ENCODE measurements at places on chromosomes 7 and 10.

GRCh38 chr10:101845893-101846292, 2.3 kb upstream of the KCNIP2 start:
- no peak for DNase-seq

GRCh38 chr7:140242057-140243031, 65.6 kb upstream of the KDM7A start:
- no peak for DNase-seq

DNA sequence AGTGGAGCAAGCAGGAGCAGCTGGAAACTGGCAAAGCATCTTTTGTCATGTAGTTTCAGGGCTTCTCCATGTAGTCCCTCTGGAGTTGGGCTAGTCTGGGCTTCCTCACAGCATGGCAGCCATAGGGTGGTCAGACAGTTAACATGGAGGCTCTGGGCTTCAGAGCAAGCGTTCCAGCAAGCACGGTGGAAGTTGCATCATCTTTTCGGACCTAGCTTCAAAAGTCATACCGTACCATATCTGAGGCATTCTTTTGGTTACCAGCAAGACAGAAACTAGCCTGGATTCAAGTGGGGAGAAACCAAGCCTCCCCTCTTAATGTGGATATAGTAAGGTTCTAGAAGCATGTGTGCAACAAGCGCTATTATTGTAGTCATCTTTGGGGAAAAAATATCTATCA, 135.0 kb downstream of the HTR7 start:
- no peak for DNase-seq

DNA sequence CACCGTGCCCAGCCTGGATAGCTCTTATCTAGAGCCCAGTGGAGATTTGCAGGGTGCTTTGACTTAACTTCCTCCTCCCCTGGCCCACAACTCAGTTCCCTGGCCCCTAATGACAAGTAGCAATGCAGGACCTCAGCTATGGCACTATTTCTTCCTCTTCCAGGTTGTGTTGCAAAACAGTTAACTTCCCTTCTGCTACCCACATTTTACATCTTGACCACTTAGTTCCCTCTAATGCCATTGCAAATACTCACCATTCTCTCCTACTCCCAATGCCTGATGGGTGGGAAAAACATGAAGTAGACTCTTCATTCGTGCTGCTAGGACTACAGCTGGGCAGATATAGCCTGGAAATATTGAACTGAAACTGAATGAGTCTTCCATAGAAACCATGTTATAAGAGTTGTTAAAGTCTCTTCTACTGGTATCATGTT, 39.1 kb upstream of the FGL2 start:
- DNase-seq: no peak

- peak; percentile 32 for DNase-seq
Measured at GRCh38 chr7:28409716-28410627, 2.3 kb upstream of the CREB5 start.

GRCh38 chr7:33757050-33757449, 148.3 kb upstream of the BMPER start:
- DNase-seq: peak; percentile 64

GRCh38 chr10:75962395-75963061, 531.1 kb downstream of the LRMDA start:
- DNase-seq: no peak

GRCh38 chr7:1659696-1660095, 10.4 kb upstream of the ELFN1 start:
- peak; percentile 4 for DNase-seq

DNA sequence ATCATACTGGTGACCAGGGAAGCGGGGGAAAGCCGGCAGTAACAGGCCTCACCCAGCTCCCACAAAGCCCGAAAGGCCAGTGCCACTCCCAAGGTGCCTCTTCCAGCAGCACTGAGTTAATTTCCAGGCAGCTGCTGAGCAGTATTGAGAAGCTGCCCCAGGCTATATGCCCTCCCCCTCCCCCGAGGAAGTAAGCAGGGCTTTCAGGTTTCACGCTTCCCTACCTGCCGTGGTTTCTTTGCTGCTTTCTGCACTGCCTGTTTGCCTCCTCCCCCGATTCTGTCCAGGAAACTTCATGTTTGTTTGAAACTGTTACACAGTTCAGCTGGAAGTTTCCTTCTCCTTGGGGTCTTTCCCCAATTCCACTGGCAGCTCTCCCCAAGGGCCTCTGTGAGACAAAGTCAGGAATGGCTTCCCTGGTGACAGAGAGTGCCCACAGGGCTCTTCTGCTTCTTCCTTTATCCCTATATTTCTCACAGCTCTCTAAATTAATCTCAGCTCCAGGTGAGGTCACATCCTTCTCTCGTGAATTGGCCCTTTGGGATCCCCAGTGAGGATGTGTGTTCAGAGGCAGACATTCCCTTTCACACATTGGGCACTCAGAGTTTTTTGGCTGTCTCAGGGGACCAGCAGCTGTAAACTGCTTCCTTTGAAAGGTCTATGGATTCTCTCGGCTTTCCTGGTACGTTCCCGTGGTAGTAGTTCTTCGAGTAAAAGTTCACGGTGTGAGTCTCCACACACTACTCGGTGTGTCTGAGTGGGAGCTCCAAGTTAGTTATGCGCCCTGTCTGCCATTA, 19.4 kb downstream of the C1GALT1 start:
- no peak for DNase-seq

- no peak for DNase-seq
Measured at GRCh38 chr10:44376472-44377099, 8.3 kb downstream of the CXCL12 start.

DNA sequence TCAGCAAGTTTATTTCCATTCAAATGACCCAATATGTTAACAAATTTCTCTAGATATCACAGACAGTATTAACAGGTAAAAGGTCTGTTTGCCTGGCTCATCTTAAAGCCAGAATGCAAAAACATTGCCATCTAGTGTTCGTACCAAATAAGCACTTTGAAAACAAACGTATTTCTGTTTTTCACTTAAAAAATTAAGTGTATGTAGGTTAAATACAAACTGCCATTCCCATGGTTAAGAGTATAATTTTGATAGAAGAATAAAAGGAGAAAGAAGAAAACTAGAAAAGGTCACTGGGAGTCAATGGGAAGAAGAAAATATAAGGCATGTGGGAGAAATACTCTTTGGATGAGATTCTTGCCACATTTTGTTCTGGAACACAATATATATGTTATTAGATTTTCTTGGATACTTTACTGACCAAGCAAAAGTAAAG, 51.0 kb downstream of the ORC5 start:
- DNase-seq: peak; percentile 57

DNA sequence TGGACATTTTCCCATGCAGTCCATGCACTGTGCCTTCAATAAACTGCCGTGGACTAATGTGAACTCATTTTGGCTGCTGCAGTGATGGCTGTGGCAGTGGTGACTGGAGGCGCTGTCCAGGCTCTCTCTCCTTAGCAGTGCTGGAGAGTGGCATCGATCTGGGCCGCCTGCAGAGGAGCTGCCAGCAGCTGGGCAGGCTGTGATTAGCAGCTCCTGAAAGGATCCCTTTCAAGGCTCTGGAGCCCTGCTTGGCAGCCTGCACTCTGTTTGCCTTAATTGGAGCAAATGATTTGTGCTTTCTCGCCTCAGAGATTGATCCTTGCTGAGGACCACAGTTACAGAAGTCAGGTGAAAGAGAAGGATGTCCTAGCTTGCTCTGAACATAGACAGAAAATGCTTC, 130.1 kb upstream of the VWC2 start:
- no peak for DNase-seq

GRCh38 chr7:30613366-30614325, 19.0 kb downstream of the GARS1 start:
- DNase-seq: no peak

DNA sequence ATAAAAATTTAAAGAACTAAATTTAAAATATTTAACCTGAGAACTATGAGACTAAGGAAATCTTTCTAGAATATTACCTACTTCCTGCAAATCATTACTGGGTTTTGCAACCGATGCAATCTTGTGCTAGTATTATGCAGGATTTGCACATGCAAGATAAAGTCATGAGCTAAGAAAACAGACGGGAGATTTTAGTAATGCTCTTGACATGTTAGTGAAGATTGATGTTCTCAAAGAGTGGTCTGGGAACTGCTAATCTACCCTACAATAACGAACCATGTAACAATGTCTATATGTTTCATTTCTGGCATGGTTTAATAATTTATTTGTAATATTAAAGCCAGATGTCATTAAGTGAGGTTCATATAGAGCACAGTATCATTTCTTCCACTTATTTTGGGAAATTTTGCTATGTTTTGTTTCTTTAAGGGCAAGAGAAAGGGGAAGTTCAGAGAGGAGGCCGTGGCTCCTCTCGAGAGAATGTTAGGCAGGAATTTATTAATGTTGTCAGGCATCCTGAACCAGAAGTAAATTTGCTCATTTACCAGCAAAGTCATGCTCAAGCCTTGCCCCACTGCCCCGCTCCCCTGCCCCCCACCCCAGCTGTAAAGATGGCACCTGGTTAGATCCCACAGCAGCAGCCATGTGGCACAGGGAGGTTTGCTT, 22.8 kb downstream of the LRRC17 start:
- no peak for DNase-seq

- DNase-seq: no peak
Measured at GRCh38 chr7:38855386-38855785, 53.6 kb downstream of the VPS41 start.

- DNase-seq: peak; percentile 50
Measured at GRCh38 chr7:127979728-127980126, 51.5 kb downstream of the LRRC4 start.

DNA sequence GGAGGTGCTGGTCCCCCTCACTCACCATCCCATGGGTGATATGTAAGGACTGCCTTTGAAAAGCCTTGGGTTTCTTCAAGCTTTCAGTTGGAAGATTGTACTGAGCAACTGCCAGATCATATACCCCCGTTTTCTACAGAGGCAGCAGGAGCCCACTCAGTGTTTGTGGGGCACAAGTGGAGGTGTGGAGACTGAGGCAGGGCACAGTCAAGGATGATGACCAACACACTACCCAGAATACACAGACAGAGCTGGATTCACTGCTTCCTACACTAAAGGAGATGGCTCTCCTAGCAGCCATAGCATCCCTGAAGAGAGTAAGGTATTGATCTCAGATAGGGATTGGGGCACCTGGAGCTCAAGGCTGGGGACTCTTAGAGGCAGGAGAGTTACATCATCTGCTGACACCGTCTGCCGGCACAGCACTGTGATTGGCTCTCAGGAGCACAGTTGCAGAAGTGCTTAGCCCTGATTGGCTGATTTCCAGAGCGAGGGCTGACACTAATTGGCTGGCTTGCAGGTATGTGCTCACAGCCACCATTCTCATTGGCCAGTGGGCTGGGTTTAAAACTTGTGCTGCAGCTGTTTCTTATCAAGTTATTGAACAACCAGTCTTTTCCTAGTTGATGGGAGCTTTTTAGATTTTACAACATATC, 77.9 kb upstream of the PFKP start:
- no peak for DNase-seq

- no peak for DNase-seq
Measured at GRCh38 chr7:91875851-91876250, 4.7 kb downstream of the MTERF1 start.

DNA sequence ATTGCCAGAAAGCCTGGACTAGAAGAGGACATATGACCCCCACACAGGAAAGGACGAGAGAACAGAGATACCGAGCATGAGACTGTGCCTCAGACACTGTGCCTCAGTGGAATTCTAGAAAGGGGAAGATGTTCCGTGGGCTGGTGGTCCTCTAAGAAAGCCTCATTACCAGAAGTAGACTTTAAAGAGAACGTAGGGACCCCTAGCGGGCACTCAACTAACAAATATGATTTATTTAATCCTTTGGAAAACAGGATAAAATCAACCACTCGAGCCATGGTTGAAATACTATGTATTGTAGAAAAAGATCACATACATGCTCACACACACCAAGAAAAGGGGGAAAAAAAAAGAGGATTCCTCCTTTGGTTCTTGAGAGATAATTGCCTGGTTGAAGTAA, 701.2 kb upstream of the SORCS1 start:
- DNase-seq: no peak

DNA sequence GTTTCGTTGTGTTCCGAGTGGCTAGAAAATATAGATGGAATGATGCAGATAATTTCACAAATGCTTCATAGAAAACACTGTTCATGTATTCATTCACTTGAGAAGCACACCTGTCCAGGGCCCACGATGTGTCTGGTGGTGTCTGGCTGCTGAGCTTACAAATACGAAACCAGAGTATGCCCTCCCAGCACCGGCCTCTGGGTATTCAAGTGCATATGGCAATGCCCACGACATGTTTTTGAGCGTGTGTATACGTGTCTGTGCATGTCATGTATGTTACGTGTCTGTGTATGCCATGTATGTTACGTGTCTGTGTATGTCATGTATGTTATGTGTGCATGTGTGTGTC, 37.9 kb downstream of the IL2RA start:
- DNase-seq: no peak

DNA sequence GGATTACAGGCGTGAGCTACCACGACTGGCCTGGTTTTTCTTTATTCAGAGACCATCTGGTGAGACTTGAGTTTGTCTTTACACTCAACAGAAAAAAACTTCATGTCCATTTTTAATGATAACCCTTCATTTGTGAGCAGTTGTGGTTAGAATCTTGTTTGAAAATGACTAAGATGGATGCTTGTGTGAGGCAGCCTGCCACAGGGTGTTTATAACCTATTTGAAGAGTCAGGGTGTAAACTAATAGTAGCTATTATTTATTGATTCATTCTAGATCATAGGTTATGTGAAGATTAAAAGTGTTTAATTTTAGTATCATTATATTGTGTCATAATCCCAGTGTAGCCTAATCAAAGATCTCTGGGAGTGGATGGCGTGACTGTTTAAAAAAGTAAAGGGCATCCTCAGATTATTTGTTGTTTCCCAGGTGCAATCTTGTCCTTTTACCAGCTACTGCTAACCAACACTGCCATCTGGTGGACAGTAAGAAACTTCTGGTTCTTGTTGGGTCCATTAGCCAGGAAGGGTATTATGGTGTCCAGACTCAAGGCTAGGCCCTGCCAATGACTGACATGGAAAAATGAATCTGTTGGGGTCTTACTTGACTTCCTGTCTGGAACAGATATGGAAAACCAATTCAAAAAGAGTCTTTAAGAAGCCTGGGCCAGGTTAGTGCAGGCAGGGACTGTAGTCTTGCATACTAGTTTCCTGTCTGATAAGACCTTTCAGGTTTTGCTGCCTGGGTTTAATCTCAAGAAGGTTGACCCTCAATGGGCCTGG, 24.9 kb downstream of the NRBF2 start:
- peak; percentile 95 for DNase-seq

- no peak for DNase-seq
Measured at GRCh38 chr10:2933071-2933470, 134.3 kb upstream of the PFKP start.

- DNase-seq: no peak
Measured at GRCh38 chr10:133401981-133402725, 8.2 kb downstream of the MTG1 start.

DNA sequence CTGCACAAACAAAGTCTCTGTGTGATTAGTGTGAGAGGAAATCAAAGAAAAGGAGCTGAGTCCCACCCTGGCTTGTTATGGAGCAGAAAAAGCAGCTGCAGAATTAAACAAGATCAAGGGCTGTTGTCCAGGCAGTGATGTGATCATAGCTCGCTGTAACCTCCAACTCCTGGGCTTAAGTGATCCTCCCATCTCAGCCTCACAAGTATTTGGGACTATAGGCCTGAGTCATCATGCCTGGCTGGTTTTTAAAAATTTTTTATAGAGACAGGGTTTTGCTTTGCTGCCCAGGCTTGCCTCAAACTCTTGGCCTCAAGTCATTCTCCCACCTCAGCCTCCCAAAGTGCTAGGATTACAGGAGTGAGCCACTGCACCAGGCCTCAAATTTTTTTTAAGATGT, 88.9 kb downstream of the IPMK start:
- DNase-seq: peak; percentile 21

GRCh38 chr10:133364645-133365431, 7.0 kb upstream of the FUOM start:
- DNase-seq: no peak

GRCh38 chr7:111992601-111993000, 213.6 kb downstream of the DOCK4 start:
- peak; percentile 26 for DNase-seq

- peak; percentile 76 for DNase-seq
Measured at GRCh38 chr7:133854739-133855138, 272.4 kb upstream of the LRGUK start.

All from IMR-90 (cell line).